T-cell (primary cell): ENCODE measurements at places on chromosomes 3 and 15. TPM values are rescaled to one million over a fixed set of nuclear protein-coding genes. Genes with fewer than 3 reads are reported as not detected.
A peak's percentile ranks its signal among the peaks of the same experiment; 100 is the strongest.

DNA sequence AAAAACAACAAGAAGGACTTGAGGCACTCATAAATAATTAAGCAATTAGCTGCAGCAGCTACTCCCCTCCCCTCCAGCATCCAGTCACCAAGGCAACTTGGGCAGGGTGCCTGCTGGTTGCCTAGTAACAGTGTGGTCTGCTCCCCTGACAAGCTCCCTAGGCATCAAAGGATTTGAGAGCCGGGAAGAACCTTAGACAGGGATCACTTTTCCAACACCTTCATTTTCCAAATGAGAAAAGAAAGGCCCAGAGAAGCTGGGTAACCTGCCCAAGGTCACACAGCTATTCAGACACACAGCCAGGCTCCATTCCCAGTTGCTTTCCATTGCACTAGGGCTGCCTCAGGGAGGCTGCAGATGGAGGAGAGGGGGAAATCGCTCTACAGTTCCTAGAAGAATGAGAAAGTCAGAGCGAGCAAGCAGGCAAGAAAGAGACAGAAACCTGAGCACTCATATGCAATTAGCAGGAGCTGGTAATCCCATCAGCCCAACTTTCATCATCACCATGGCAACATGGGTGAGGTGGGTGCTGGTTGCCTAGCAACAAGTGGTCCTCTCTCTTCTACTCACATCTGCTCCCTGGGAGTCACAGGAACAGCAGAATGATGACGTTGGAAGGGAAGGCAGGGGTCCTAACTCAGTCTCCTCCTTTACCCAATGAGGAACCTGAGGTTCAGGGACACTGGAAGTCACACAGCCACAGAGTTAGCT lies 3.6 kb upstream of the EIF4E3 start:
- DNase-seq: no peak
- H3K36me3 ChIP-seq: no peaks in the 10 kb centered on the region
- H3K27me3 ChIP-seq: no peaks in the 10 kb centered on the region
- peaks cover 39% of the 10 kb centered on the region for H3K4me1 ChIP-seq
- peak overlapping the region; percentile 45 for H3K27ac ChIP-seq

GRCh38 chr15:70025413-70026296 lies 72.1 kb downstream of the TLE3 start:
- no peak for DNase-seq
- H3K4me1 ChIP-seq: peaks cover 22% of the 10 kb centered on the region
- no peaks in the 10 kb centered on the region for H3K36me3 ChIP-seq
- H3K27ac ChIP-seq: no peak overlapping the region
- H3K4me3 ChIP-seq: no peak overlapping the region

GRCh38 chr3:66415867-66416428 lies 84.9 kb downstream of the LRIG1 start:
- H3K27me3 ChIP-seq: no peaks in the 10 kb centered on the region
- DNase-seq: no peak
- H3K4me3 ChIP-seq: no peak overlapping the region

SLC35G2 gene
- not detected for total RNA-seq

DNA sequence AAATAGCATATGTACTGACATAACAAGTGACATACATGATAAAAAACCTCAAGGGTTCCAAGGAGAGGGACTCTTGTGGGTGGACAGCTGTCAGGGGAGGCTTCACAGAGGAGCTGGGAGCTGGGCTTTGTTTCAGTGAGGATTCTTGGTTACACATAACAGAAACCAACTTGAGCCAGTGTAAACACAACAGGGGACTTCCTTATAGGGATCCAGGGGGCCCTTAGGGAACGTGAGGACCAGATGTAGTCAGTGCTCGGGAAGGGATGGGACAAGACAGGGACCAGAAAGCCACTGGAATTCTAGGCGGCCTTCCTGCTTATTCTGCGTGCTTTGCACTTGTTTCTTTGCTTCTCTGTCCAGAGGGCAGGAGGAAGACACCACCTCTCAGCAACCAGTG lies 34.9 kb downstream of the SNAPC5 start:
- H3K27ac ChIP-seq: no peak overlapping the region
- H3K4me3 ChIP-seq: no peak overlapping the region
- no peaks in the 10 kb centered on the region for H3K27me3 ChIP-seq
- H3K36me3 ChIP-seq: peaks cover 12% of the 10 kb centered on the region
- DNase-seq: no peak
- peaks cover 4% of the 10 kb centered on the region for H3K4me1 ChIP-seq

DNA sequence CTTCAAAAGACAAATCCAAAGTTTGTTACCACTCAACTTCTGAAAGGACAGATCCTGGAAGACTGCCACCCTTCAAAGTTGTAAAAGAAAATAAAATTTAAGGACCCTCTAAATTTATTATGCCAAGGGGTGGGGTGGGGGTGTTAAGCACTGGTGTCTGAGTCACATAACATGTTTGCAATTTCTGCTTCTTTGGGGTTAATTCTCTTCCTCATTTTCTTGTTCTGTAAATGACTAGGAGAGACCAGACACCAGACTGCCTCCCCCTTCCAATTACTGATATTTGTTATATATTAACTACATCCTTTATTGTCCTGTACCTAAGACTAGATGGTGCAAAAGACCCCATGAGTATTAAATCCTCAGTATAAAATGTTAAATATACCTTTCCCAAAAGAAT lies 242.8 kb downstream of the ZNF385D start:
- no peaks in the 10 kb centered on the region for H3K4me1 ChIP-seq
- DNase-seq: no peak
- no peaks in the 10 kb centered on the region for H3K36me3 ChIP-seq
- H3K4me3 ChIP-seq: no peak overlapping the region

GOLGA6B gene
- total RNA-seq: 0.47 TPM

KBTBD13 gene
- not detected for total RNA-seq

GRCh38 chr3:54830658-54831057 lies 97.2 kb downstream of the LRTM1 start:
- H3K27ac ChIP-seq: no peak overlapping the region
- H3K36me3 ChIP-seq: no peaks in the 10 kb centered on the region
- H3K27me3 ChIP-seq: no peaks in the 10 kb centered on the region
- DNase-seq: no peak

DNA sequence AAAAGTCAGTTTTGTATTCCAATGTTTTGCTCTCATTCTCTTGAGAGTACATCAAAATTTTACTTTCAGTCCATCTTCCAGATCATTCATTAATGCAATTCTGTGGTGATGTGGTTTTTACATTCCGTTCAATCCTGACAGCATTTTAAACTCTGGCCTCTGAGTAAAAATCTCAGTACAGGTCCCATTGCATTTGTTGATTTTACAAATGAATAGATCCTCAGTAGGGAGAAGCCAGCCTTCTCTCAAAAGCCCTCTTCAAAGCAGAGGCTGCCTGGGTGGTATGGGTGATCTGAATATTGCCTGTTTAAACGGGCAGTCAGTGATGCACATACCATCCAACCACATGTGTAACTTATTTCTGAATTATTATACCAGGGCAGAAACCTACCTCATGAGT lies 72.5 kb upstream of the TSC22D2 start:
- H3K4me3 ChIP-seq: no peak overlapping the region
- no peaks in the 10 kb centered on the region for H3K27me3 ChIP-seq
- no peaks in the 10 kb centered on the region for H3K4me1 ChIP-seq
- H3K36me3 ChIP-seq: no peaks in the 10 kb centered on the region
- no peak overlapping the region for H3K27ac ChIP-seq

DNA sequence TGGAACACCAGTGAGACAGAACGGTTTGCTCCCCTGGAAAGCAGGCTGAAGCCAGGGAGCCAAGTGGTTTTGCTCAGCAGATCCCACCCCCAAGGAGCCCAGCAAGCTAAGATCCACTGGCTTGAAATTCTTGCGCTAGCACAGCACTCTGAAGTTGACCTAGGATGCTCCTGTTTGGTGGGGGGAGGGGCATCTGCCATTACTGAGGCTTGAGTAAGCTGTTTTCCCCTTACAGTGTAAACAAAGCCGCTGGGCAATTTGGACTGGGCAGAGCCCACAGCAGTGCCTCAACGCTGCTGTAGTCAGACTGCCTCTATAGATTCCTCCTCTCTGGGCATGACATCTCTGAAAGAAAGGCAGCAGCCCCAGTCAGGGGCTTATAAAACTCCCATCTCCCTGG lies 241.4 kb downstream of the GABRB3 start:
- no peak for DNase-seq
- H3K4me3 ChIP-seq: no peak overlapping the region
- no peaks in the 10 kb centered on the region for H3K27me3 ChIP-seq
- H3K36me3 ChIP-seq: no peaks in the 10 kb centered on the region

RNU5B-1 gene
- 27.0 TPM for total RNA-seq

GRCh38 chr3:183307749-183308148 lies 54.7 kb downstream of the B3GNT5 start:
- H3K36me3 ChIP-seq: peaks cover 3% of the 10 kb centered on the region
- H3K27me3 ChIP-seq: no peaks in the 10 kb centered on the region
- H3K27ac ChIP-seq: no peak overlapping the region

DNA sequence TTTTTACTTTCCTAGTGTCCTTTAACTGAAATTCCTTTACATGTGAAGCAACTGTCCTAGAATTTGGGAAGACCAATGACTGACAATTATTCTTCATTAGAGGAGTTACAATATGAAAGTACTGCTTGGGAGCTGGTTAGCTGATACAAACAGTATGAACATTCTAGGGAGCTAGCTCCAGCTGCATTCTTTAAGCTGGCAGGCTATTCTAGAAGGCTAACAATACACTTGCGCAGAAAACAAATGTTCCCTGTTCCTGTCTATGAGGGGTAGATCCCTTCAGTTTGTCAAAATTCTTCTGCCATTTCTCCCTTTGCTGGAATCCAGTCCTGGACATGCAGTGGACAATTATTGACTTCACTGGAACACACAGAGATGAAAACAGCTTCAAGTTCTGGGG lies 60.2 kb upstream of the NANOGP8 start:
- no peaks in the 10 kb centered on the region for H3K27me3 ChIP-seq
- DNase-seq: no peak
- H3K27ac ChIP-seq: no peak overlapping the region
- H3K36me3 ChIP-seq: no peaks in the 10 kb centered on the region

FGD5 gene
- total RNA-seq: 0.53 TPM

DNA sequence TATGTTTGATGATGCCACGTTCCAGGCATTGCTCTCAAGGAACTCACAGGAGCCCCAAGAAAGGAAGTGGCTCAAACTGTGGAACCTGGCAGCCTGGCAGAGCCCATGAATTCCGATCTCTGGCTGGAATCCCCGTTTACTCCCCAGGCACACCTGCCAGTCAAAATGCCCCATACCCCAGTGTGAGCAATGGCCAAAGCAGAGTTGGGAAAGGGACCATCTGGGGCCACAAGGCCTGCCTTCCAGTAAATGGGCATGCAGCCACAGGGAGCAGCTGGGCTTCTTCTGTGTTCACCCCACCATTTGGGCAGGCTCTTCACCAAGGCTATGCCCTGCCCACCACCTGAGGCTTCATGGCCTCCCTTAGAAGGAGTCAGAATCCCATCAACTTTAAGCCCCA lies 257.0 kb upstream of the GOLGA6L4 start:
- H3K4me1 ChIP-seq: no peaks in the 10 kb centered on the region
- no peak for DNase-seq
- H3K27me3 ChIP-seq: no peaks in the 10 kb centered on the region
- no peak overlapping the region for H3K27ac ChIP-seq
- no peak overlapping the region for H3K4me3 ChIP-seq

PLA2G4E gene
- total RNA-seq: not detected

XIRP1 gene
- not detected for total RNA-seq

DNA sequence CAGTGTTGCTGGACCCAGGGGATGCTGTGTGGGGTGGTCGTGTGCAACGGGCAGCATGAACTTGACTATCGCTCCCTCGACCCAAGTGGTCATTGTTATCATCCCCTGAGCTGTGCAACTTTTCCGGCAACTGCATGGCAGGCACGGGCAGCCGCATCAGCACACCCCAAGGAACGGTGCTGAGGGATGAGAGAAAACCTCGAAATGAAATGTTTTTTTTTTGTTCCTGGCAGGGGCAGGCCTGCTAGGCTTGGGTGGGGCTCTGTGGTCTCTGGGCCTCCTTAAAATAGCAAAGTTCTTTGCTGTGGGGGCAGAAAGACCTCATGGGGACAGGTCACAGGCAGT lies 51.4 kb downstream of the CORO2B start:
- H3K27me3 ChIP-seq: no peaks in the 10 kb centered on the region
- H3K27ac ChIP-seq: no peak overlapping the region
- DNase-seq: no peak
- H3K4me3 ChIP-seq: no peak overlapping the region

- no peaks in the 10 kb centered on the region for H3K4me1 ChIP-seq
- DNase-seq: no peak
These were observed 119.1 kb upstream of the ADAMTS9 start for GRCh38 chr3:64806668-64807605.

GRCh38 chr3:146052791-146053310 lies 108.1 kb downstream of the PLOD2 start:
- no peak for DNase-seq
- no peak overlapping the region for H3K27ac ChIP-seq
- H3K4me3 ChIP-seq: no peak overlapping the region
- no peaks in the 10 kb centered on the region for H3K36me3 ChIP-seq
- no peaks in the 10 kb centered on the region for H3K27me3 ChIP-seq
